ENCODE measurements at places on chromosomes 13 and 19.
A peak's percentile ranks its signal among the peaks of the same experiment; 100 is the strongest.

- no peak for DNase-seq
These were observed 739.1 kb downstream of the DIAPH3 start for GRCh38 chr13:59424661-59425060.

GRCh38 chr19:48716562-48717291 is 2.8 kb downstream of the MAMSTR start:
- no peak for DNase-seq

- DNase-seq: no peak
These were observed 53.7 kb downstream of the ATP7B start for GRCh38 chr13:51957377-51958216.

DNA sequence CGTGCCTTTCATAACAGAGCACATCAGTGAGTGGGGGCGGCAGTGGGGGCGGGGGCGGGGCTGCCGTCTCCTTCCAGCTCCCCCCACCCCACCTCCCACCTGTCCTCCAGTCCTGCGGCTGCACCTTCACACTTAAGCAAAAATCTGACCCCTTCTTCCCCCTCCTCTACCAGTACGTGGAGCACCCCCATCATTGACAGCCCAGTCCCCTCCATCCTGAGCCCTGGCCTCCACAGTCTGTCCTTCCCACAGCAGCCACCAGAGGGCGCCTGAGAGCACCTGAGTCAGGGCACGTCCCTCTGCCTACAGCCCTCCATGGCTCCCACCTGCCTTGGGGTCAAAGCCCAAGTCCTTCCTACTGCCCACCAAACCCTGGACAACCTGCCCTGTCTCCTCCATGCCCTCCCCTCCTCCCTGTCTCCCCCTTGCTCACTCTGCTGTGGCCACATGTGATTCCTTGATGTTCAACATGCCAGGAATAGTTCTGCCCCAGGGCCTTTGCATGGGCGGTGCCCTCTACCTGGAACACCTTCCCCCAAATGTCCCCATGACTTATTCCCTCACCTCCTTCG is 4.0 kb downstream of the EBI3 start:
- peak; percentile 54 for DNase-seq

DNA sequence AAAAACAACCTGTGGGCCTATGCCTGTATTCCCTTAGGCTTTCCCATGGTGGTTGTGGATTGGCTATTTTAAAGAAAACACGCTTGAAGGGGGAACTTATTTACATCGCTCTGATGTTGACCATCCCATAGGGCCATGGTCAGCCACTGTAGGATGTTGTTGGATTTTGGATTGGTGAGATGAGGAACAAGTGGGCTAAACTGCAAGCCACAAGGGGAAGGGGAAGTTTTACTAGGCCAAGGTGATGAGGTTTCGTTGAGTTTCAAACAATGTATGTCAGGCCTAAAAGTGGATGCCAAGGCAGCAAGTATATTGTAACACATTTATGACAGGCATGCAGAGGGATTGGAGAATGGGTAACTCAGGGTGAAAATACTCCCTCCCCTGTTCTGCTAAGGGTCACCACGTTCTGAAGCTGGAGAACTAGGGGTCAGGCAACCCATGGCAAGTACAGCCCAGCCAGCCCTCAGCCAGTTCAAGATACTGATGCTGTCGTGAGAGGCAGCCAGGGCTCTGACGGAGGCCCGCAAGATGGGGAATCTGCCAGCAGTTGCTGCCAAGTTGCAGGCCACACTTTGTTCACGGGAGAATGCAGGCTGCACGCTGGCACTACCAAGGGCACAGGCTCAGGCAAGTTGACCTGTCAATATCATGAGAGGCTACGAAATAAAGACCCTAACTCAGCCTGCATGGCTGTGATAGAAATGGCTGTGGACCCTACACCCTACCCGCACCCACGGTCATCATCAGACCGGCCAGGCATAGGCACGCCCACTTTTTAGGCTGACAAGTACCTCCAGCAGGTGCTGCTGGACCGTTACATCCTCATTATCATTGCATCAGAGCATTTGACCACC is 11.1 kb downstream of the IRGC start:
- DNase-seq: no peak

GRCh38 chr19:47157431-47158321 is 27.0 kb downstream of the SAE1 start:
- no peak for DNase-seq

DNA sequence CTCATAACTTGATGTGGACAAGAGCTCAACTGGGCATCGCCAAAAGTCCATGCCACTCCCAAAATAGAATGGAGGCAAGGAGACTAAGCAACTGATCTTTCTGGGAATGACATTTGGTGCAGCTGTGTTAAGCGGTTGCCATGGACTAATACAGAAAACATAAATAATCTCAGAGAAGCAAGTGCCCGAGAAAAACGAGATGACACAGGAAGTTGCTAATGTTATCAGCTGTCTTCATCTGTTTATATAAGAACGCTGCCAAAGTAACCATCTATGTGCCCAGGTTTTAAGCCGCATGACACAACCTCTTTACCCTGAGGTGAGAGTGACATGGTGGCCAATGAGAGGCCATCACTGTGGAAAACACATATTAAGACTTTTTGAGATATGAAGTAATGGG is 54.9 kb upstream of the SACS start:
- no peak for DNase-seq

- DNase-seq: no peak
These were observed 74.5 kb downstream of the CYSLTR2 start for GRCh38 chr13:48728226-48728625.

DNA sequence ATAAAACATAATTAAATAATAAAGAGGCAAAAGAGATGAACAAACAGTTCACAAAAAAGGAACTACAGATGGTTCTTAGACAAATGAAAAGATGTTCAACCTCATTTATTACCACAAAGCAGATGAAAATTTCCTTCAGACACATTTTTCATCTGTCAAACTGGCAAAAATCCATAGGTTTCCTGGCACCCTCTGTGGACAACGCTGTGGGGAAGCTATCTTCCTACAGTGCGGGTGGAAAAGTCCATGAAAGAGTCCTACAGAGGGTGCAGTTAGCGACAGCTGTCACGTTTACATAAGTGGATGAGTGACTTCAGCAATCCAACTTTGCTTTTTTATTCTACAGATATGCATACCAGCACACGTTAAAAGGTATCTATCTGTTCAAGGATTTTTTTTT is 30.3 kb upstream of the PDCD5 start:
- DNase-seq: no peak

DNA sequence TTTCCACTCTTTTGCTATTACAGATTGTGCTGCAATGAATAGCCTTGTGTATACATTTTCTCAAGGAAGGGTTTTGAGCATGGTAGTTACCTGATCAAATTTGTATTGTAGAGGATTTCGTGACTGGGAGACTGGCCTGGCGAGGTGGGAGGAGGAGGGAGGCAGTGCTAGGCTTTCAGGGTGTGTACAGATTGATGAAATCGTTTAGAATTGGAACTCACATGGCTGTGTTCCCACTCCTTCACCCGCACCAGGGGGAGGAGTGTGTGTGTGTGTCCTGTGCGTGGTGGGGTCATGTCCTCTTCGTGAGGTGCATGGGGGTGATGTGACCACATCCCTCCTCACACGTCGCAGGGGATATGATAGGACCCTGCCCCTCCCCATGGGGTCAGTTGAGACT is 8.3 kb downstream of the PGLYRP1 start:
- DNase-seq: no peak
